ENCODE measurements at places on chromosomes 2 and 18.
A peak's percentile ranks its signal among the peaks of the same experiment; 100 is the strongest.

- no peak for DNase-seq
Measured at GRCh38 chr2:61662990-61663389, 124.8 kb upstream of the XPO1 start.

GRCh38 chr2:23327416-23327815 is 57.6 kb upstream of the KLHL29 start:
- no peak for DNase-seq

DNA sequence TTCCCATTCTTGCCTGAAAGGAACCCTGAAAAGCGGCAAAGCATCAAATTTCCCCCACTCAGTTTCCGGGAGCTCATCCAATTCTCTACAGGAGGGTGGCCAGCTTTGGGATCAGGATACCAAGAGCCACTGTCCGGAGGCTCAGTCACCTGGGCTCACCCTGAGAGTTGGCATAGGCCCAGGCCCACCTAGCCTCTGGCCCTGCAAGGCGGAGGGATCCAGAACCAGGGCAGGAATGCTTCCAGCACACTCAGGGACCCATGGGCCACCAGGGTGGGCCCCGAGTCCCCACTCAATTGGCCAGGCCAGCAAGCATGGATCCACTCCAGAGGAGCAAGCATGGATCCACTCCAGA is 432.9 kb upstream of the MYT1L start:
- peak; percentile 18 for DNase-seq

DNA sequence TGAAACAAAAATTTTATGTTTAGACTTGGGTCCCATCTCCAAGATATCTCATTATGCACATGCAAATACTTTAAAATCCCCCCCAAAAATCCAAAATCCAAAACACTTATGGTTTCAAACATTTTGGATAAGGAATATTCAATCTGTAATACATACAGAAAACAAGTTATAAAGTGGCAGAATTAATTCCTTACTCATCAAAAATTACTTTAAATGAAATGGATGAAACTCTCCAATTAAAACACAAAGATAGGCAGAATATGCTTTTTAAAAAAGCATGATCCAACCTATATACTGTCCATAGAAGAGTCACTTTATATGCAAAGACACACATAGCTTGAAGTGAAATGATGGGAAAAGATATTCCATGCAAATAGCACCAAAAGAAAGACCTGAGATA is 744.6 kb downstream of the LRP1B start:
- DNase-seq: no peak

DNA sequence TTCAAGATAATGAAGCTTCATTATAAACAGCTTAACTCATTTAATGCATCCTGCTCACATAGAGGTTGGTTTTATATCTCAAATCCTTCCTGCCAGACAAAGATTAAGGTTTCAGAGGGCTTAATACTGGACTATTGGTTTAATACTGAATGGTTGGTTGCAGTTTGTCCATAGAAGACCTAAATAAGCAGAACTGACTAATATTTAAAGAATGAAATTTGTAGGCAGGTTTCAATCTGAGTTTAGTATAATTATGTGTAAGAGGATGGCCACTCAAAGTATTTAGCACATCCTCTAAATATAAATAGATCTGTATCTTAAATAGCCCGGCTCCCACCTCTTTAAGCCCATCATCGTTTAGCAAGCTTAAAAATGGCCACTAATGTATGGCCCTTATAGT is 92.5 kb downstream of the EPB41L5 start:
- DNase-seq: no peak

- no peak for DNase-seq
Measured at GRCh38 chr2:128654408-128654807, 335.7 kb upstream of the HS6ST1 start.

DNA sequence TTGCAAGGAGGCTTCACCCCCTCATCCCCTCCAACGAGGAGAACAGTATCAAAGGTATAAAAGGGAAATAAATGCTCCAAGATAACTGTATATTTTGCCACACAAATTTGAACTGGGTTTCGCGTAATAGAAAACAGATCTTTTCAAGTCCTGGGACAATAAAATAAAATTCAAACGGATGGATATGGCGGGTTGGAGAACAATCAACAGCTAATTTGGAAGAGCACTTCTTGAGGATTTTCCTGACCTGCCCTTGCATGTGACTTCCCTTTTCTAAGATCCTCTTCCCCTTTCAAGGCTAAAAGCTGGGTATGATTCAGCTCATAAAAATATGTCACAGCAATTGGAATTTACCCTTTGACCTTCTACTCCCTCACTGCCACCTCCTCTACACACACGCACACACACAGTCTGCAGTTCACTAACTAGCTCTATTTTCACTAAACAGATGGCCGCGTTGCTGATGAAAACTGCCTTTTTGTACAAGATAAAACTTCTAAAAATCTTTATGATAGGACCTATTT is 386.9 kb downstream of the FIGN start:
- no peak for DNase-seq

- no peak for DNase-seq
Measured at GRCh38 chr18:50870138-50870845, 8.6 kb upstream of the ME2 start.

GRCh38 chr2:22086726-22087125 is 963.0 kb downstream of the TDRD15 start:
- no peak for DNase-seq

DNA sequence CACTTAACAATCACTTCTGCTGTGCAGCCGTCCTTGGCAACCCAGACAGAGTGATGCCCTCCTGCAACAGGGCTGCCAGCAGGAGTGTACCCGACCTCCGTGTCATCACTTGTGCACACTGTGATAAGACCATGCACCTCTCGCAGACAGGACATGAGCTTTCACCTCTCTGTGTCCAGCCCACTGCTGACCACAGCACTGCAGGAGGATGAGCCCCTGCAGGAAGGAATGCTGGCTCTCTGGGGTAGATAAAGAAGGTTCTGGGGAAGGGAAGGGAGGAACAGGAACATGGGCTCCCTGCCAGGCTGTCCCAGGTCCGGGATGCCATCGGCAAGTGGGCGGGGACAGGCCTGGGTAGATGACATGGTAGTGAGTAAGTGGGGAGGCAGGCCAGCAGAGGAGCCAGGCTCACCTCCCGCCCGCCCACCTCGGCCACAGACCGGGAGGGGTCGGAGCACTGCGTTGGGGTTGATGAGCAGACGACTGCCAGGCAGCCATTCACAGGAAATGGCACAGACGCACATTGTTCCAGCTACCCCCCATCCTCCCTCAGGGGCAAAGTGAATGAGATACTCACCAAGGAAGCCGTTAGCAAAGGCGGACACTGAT is 18.6 kb upstream of the COL6A3 start:
- DNase-seq: no peak

DNA sequence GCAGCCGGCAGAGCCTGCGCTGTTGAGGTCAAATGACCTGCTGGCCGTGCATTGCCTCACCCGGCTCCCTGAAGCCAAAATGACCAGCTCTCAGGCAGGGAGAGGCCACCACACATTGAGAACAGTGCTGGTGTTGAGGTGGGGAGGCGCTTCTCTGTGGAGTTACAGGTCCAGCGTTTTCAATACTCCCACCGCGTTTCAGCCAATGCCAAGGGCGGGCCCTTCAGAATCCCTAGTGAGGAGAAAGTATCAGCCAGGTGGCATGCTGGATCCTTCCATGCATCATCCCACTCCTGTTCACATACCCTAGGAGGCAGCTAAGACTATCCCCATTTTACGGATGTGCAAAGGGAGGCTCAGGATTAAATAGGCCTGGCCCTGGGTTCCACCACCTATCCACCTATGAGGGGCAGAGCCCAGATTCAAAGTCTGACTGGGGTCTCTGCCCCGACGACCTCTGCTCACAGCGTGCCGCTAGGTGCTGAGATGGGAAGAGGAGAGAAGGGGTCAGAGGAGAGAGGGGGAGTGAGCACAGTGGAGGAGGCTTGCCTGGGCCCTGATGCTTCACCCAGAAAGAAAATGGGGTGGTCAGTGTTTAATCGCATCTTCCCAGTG is 137.6 kb upstream of the ID2 start:
- no peak for DNase-seq

- no peak for DNase-seq
Measured at GRCh38 chr2:174027956-174028355, 62.8 kb upstream of the SP3 start.

GRCh38 chr2:138490673-138491494 is 10.7 kb upstream of the SPOPL start:
- DNase-seq: no peak

GRCh38 chr2:252001-252602 is 11.7 kb downstream of the SH3YL1 start:
- no peak for DNase-seq

DNA sequence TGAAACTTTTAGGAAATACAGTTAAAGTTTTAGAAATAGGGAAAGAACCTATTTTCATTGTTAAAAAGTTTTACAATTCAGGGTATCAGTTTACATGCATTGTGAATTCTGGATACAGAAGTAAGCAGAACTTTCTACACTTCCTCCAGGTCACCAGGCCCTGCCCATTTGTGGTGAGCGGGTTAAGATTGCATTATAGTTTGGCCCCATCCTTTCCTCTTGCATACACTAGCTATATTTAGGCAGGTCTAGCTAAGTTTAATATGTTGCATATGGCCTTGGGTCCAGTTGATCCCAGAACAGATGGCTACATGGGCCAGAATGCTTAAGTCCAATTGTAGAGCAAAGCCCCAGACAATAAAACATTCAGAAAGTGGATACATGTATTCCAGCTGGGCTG is 4.8 kb downstream of the VWA3B start:
- no peak for DNase-seq

GRCh38 chr2:20224164-20224715 is 690 bp downstream of the SDC1 start:
- DNase-seq: no peak

- DNase-seq: no peak
Measured at GRCh38 chr2:100425573-100426383, 8.3 kb upstream of the CHST10 start.
